ENCODE measurements at places on chromosomes 12 and 14. TPM values are rescaled to one million over a fixed set of nuclear protein-coding genes. Genes with fewer than 3 reads are reported as not detected.

The AQP2 gene
- not detected for polyA plus RNA-seq

The C12orf60 gene
- polyA plus RNA-seq, result 0.57 TPM

The KRT72 gene
- polyA plus RNA-seq, result not detected

The NEUROD4 gene
- polyA plus RNA-seq, result not detected

The WNT1 gene
- not detected for polyA plus RNA-seq

The A2ML1 gene
- polyA plus RNA-seq, result not detected

The CLEC1B gene
- polyA plus RNA-seq, result not detected

The PZP gene
- polyA plus RNA-seq, result not detected

The VIPAS39 gene
- 42.2 TPM for polyA plus RNA-seq

The NOVA1 gene
- 4.2 TPM for polyA plus RNA-seq

The MMP14 gene
- 365 TPM for polyA plus RNA-seq

The SYNDIG1L gene
- polyA plus RNA-seq, result not detected

The SIX1 gene
- polyA plus RNA-seq, result 26.9 TPM

The MYF6 gene
- polyA plus RNA-seq, result not detected

The TDRD9 gene
- polyA plus RNA-seq, result 0.05 TPM

The SLC2A3 gene
- 58.5 TPM for polyA plus RNA-seq

The ACOT6 gene
- polyA plus RNA-seq, result not detected

The MSRB3 gene
- 60.9 TPM for polyA plus RNA-seq

The CAPZA3 gene
- polyA plus RNA-seq, result not detected

The FLVCR2 gene
- polyA plus RNA-seq, result 3.4 TPM

The TMEM30B gene
- 0.24 TPM for polyA plus RNA-seq

The ACVRL1 gene
- 13.4 TPM for polyA plus RNA-seq

The TBX5 gene
- 16.8 TPM for polyA plus RNA-seq

The KCNC2 gene
- polyA plus RNA-seq, result not detected

The CTSG gene
- not detected for polyA plus RNA-seq

The TAS2R8 gene
- polyA plus RNA-seq, result 0.06 TPM

The DBX2 gene
- polyA plus RNA-seq, result not detected

The PLEKHA5 gene
- 19.5 TPM for polyA plus RNA-seq

Measured in AG04450 (cell line).